Dermis microvascular lymphatic vessel endothelial cell (primary cell): ENCODE measurements at places on chromosomes 5 and 9. TPM values are rescaled to one million over a fixed set of nuclear protein-coding genes. Genes with fewer than 3 reads are reported as not detected.

PALM2AKAP2 gene
- total RNA-seq, result under 0.01 TPM in 2 replicates

SSBP2 gene
- 9.0 and 21.7 TPM in 2 replicates for total RNA-seq

DNA sequence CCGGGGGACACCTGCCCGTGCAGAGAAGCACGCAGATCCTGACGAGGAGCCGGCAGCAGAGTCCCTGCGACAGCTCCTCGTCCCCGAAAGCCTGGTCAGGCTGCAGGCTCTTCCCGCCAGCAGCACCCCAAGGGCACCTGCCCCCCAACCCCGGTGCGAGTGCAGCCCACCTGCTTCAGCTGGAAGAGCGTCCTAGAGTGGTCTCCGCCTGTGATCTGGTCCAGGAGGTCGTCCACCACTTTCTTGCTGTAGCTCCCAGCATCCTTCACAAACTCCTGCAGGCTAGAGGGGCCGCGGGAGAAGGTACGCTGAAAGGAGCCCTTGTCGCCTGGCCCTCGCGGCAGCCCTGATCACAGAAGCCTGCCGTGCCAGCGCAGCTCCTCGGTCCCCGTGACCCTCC is 16.7 kb downstream of the BRD9 start:
- DNase-seq, result no peak

DNA sequence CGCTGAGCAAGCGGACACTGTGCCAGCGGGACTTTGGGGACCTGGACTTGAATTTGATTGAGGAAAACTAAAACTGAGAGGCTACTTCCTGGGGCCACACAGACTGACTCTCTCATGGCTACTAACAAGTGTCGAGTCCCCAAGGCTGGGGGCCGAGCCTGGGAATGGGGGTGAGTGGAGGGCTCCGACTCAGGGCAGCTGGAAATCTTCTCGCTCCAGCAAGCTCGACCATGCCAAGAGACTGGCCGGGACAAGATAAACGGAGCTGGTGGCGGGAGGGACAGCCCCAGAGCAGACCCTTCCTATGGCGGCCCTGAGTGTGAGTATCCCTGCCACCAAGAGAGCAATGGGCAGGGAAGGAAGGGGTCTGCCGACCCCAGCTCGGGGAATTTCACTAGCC is 5.6 kb upstream of the KDM3B start:
- no peak for DNase-seq

TIMD4 gene
- total RNA-seq, result not detected in 2 replicates

GRCh38 chr5:76513476-76513875 is 109.7 kb downstream of the F2RL2 start:
- no peak for DNase-seq

PCDHGB4 gene
- 6.4 and 10.6 TPM in 2 replicates for total RNA-seq

DNA sequence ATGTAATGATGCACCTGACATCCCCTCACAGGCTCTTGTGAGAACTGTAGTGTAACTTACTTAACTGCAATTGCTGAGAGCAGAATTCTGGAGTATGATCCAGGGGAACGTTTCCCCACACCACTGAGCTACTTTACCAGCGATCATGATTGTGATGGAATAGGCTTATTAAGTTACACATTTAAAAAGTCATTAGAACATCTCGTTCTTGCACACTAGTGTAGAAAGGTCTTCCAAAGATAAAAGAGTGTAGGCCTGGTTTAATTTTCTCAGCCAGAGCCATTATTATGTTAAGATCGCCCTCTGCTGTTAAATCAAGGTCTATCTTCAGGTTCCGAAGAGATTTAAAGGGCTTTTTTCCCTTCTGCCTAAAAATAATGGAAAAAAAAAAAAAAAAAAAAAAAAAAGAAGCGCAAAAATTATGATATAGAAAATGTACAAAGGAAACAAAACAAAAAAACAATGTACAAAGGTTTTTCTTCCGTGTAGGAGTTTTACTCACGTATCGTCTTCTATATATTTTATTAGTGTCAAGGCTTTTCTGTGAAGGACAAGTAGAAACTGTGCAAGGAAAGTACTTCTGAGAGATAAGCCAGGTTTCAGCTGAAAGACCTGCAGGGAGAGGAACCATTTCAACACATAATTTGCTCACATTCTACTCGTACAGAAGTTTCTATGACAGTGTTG is 18.6 kb upstream of the MOB3B start:
- peak; percentile 48 for DNase-seq

- no peak for DNase-seq
Measured at GRCh38 chr9:17962747-17963146, 383.9 kb downstream of the SH3GL2 start.

DNA sequence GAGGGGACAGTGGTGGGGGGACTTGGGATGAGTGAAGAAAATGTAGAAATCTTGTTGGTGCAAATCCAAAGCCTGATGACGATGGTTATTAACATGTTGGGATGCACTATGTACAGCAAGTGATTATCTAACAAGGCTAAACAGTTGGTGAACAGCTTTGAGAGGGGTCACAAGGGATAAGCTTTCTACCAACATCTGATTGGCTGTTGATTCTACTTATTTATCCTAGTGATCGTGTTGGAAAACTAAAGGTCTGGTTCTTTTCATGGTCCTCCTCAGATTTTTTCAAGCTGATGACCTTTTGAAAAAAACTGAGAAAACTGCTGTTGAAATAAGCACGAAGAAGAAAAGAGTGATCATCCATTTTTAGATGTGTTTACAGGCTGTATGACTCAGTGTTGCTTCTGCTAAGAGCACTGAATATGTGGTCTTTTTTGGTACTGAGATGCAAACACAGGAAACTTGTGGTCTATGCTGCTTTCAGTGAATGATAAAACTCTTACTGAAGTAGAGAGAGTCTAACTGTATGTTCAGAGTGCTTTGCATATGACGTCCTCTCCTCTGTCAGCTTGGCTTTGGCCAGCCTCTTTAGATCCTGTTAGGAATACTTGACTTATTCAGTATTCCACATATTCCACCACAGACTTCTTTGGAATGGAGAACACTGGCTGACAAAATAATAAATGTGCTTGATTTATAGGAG is 174.8 kb downstream of the SLF1 start:
- DNase-seq, result peak; percentile 59

MRPS30 gene
- total RNA-seq, result 47.4 and 51.8 TPM in 2 replicates

TMEM215 gene
- not detected in 2 replicates for total RNA-seq

GPR21 gene
- 0.39 and 0.63 TPM in 2 replicates for total RNA-seq

DNA sequence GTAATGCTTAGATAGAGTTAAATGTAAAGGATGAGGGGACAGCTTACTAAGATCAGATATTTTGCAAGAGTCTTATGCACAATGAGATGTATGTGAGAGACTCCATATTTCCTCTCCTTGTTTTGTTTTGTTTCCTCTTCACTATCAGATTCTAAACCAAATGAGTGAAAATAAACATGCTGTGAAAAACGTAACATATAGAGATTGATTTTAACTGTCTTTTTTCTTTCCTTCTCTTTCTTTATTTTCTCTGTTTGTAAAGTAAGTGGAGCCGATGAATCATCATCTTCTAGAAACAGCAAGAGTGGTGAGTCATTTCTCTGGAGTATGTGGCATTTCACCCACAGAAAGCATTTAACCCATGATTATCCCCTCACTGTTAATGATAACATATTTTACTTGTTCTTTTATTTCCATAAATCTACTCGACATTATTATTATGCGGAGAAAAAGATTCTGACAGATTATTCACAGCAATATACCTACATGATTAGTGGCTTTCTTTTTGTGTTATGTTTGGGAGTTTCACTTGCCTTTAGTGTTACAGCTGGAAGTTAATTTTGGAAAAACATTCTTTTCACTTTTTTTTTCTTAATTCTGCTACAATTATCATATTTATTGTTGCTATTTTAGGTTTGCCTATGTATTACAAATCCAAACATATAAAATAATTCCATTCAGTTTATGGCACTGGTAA is 2.1 kb upstream of the ANXA1 start:
- no peak for DNase-seq

DNA sequence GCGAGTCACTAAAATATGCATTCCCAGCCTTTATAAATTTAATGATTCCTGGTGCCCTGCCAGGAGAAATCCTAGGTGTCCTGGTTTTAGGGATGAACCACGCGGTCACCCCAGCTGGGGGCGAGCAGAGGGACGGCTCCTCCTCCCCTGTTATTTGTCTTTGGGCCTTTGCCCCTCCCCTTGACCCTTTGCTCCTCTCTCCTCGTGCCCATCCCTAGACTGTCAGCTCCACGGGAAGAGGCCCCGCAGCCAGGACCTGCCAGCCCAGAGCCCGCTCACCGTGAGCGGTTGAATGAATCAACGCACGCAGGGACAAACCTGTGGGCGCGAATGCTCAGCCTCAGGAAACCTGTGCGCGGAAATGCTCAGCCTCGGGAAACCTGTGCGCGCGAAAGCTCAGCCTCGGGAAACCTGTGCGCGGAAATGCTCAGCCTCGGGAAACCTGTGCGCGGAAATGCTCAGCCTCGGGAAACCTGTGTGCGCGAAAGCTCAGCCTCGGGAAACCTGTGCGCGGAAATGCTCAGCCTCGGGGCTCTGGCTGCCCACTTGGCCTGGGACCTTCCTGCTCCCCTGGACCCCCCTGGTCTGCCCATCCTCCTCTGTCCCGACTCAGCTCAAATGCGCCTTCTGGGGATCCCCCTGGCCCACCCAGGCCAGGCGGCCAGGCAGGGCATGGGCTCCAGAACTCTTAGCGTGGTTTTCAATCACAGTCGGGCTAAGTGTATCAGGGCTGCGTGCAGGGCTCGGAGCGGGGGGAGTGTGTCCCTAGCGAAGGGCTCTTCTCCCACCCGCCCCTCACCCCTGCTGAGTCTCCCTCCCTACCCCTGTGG is 140.5 kb upstream of the COL5A1 start:
- no peak for DNase-seq

DNA sequence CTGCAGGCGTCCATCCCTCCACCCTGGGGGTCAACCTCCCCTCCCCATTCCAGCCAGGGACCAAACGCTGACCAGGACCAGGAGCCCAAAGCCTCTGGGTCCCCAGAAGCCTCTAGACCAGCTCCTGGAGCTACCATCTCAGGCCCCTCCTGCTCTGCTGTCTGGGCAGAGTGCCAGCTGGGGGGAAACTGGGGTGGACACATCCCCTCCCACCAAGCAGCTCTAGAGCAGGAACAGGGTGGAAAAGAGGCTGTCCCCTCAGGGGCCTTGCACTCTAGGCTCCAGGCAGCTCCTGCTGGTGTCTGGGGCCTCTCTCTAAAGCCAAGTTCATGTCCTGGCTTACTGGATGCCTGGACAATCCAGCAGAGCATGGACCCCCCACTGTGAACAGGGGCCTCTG is 4.4 kb downstream of the SSNA1 start:
- no peak for DNase-seq

GRCh38 chr9:85042981-85043647 is 373.6 kb downstream of the NTRK2 start:
- DNase-seq, result no peak

DNA sequence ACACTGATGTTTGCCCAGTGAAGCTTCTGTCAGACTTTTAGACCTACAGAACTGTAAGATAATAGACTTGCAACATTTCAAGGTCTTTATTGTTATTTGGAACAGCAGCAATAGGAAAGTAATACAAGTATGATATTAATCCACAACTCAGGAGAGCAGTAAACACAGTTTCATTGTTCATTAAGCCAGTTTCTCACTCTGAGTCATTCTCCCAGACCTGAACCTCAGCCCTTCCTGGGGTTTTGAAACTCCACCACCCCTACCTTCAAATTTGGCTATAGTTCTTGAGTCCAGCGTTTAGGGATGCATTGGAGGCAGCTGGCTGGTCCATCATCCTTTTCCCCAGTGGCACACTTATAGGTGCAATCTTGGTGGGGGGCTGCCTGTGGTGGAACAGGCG is 203.2 kb downstream of the RAB3C start:
- DNase-seq, result no peak

- no peak for DNase-seq
Measured at GRCh38 chr9:69633716-69634115, 38.5 kb downstream of the APBA1 start.

DNA sequence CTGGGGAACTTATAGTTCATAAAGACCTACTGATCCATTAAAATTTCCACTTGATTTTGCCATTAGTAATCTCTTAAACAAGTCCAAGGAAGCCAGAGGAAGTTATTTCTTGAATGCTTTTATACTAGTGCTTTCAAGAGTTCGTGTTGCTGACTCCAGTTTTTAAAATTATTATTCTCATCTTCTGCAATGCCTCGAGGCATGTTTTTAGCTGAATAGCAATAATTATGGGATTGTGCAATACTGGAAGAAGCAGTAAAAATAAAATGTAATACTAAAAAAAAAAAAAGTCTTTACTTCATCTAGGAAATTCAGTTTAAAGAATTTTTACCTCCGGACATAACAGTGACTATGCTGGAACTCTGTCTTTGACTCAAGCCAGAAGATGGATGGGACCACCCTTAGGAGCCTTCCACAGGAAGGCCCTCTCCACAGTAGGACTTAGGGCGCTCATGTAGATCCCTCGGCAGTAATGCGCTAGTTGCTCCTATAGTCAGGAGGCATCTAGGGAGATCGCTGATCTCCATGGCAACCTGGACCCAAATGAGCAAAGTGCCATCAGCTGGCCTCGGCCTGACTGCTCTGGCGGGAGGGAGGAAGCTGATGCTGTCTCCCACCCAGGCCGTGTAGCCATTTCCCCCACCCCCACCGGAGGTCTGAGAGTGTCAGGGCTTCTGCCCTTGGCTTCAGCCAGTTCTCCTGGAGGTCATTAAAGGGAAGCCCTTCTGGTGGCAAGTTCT is 56.7 kb downstream of the DAPK1 start:
- DNase-seq, result no peak

AJM1 gene
- 0.51 and 0.89 TPM in 2 replicates for total RNA-seq

- no peak for DNase-seq
Measured at GRCh38 chr5:122749886-122750285, 25.0 kb upstream of the SNX2 start.

ERBIN gene
- 46.7 and 53.1 TPM in 2 replicates for total RNA-seq

DNA sequence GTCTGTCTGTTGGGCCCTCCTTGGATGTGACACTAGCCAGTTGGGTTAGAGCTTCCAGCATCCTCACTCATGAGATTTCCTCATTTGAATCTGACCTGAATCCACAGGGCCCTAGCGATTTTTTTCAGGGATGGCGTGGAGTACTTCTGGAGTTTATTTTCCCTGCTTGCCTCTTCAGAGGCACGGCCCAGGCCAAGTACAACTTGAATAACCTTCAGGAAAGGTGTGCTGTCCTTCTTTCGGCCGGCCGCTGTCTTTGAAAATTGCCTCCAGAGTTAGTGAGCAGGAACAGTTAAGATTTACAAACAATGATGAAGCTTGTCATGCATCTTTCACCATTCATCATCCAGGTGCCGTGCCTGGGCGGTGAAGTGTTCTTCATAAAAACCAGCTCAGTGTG is 49.5 kb upstream of the DMRT3 start:
- DNase-seq, result no peak

- no peak for DNase-seq
Measured at GRCh38 chr9:116196806-116197205, 43.2 kb downstream of the PAPPA start.

GRCh38 chr9:33416996-33417395 is 14.6 kb upstream of the AQP7 start:
- no peak for DNase-seq

DNA sequence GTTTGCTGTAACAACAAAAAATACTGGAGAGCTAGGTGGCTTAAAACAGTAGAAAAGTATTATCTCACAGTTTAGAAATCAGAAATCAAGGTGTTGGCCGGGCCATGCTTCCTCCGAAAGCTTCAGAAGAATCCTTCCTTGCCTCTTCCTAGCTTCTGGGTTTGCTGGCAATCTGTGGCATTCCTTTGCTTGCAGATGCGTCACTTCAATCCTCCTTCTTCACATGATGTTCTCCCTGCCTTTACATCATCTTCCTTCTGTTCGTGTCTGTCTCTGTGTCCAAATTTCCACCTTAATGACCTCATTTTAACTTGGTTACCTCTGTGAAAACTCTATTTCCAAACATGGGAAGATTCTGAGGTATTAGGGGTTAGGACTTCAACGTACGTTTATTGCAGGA is 90.4 kb upstream of the CHD1 start:
- DNase-seq, result no peak
